Islet precursor cell (in vitro differentiated cells): ENCODE measurements at places on chromosomes 6 and 20.

GRCh38 chr20:58905236-58905635 is 52.7 kb downstream of the GNAS start:
- no peak for DNase-seq

GRCh38 chr20:38747495-38748096 is 664 bp upstream of the ACTR5 start:
- no peak for DNase-seq

GRCh38 chr6:21772477-21772876 is 178.9 kb downstream of the SOX4 start:
- no peak for DNase-seq

GRCh38 chr20:5401277-5401875 is 84.6 kb upstream of the PROKR2 start:
- DNase-seq = no peak

DNA sequence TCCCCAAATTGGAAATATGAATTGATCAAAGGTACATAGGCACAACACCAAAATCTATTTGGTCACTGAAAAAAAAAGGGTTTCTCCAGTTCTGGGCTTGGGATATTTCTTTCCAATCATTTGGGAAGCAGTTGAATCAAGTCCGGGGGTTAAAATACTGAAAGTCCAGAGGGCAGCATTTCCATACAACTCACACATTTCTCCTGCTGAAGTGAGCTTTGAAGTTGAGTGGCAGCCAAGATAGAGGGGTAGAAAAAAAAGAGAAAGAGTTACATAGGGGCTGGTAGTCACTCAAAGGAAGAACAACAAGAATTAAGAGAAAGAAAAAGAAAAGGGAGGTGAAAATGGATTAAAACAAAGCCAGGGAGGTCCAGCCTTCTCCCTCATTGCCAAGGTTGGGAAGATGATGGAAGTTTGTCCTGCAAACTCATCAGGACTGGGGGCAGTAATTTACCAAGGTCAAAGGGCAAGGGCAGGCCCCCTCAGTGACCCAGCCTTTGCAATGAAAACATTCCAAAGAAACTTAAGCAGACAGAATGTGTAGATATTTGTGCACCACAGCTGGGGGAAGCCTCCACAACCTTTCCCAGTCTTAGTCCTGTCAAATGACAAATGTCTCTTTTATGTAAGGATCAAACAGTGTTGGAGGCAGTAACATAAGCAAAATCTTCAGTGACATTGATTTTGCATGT is 525.3 kb upstream of the JARID2 start:
- DNase-seq = no peak

GRCh38 chr20:32429343-32429742 is 71.2 kb downstream of the ASXL1 start:
- DNase-seq = no peak

DNA sequence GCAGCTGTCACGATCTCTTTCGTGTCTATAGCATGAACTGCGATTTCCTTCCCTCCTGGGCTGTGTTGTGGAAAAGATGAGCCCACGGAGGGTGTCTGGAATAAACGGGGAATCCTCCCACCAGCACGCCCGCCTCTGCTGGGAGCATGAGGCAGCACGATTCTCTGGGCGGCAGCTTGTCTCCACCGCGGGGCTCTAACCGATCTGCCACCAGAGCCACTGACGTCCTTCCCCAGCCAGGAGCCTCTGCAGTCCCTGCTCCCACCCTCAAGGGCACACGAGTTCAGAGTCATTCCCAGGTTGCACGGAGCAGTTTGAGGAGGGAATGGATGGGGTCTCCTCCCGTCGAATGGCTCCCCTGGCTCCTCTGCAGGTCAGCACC is 197.6 kb downstream of the DLL1 start:
- no peak for DNase-seq

DNA sequence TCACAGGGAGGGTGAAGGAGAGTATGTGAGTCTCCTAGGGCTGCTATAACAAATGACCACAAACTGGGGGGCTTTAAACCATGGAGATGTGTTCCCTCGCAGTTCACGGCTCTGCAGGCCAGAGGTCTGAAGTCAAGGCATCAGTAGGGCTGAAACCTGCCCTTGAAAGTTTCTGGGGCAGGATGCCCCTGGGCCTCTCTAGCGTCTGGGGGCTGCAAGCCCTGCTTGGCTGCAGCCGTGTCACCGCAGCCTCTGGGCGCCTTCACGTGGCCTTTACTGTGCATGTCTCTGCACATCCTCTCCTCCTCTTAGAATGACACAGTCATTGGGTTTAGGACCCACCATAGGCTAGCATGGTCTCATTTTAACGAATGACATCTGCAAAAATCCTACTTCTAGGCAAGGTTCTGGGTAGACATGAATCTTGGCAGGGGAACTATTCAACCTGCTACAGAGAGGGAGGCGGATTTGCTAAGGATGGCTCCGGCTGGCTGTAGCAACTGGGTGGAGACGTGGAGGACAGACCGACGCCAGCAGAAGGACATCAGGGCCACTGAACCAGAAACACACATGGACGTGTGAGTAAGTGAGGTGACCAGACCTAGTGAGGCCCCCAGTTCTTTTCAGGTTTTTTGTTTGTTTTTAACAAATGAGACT is 58.6 kb downstream of the PHACTR3 start:
- DNase-seq = peak; percentile 35

- peak; percentile 81 for DNase-seq
Observed at GRCh38 chr6:16257999-16258708, 19.8 kb downstream of the GMPR start.

DNA sequence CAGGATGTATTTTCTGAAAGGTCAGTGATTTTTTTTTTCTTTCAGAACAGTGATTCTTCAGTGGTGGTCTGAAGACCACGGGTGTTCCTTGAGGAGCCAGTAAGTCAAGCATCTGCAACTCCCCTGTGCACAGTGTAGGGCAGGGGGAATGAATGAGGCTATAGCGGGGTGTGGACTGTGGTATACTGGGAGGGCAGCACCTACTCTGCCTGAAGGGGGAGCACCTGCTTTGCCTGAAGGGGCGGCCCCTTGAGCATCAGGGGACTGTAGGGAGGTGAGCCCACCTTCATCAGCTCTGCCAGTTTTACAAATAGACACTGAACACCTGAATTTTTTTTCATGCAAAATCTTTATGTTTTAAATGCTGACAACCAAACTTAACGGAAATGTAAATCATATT is 77.5 kb upstream of the RIPOR2 start:
- DNase-seq = no peak

DNA sequence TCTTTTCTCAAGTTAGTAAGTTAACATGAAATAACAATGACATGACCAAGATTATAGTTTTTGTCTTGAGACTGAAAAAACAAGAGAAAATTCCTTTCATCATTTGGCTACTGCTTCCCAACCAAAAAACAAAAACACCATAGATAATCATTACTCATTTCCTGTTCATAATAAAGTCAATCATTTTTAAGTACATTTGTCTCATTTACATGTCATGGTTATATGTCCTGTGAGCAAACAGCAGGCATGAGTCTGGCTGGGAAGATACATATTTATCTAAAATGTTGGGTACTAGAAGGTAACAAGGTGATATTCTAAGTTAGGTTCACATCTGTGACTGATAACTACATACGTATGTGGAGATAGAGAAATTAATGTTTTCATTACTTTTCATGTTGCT is 180.5 kb downstream of the ISM1 start:
- no peak for DNase-seq

GRCh38 chr6:46184114-46184513 is 13.3 kb upstream of the ENPP5 start:
- no peak for DNase-seq

GRCh38 chr20:63732118-63733095 is 4.1 kb upstream of the LIME1 start:
- DNase-seq = no peak

GRCh38 chr6:152993847-152994246 is 8.7 kb downstream of the MTRF1L start:
- DNase-seq = no peak

GRCh38 chr6:34491091-34491430 is 25.2 kb downstream of the PACSIN1 start:
- peak; percentile 72 for DNase-seq

GRCh38 chr6:45423111-45423823 is 45.5 kb upstream of the SUPT3H start:
- DNase-seq = peak; percentile 63

DNA sequence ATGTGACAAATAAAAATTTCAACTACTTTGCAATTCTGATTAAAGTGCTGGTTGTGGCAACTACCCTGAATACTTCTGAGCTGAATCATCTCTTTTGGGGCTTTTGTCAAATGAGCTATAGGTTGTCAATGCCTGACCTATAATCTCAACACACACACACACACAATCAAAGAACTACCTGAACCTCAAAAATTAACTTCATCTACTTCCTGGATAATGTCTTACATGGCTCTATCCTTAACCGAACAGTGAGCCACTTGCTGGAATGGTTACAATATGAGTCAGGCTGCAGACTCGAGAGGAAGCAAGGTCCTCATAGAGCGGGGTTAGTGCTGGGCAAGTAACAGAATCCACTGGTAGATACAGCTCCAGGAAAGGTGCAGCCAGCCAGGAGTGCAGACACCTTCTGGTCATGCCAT is 70.6 kb upstream of the DST start:
- DNase-seq = peak; percentile 89

DNA sequence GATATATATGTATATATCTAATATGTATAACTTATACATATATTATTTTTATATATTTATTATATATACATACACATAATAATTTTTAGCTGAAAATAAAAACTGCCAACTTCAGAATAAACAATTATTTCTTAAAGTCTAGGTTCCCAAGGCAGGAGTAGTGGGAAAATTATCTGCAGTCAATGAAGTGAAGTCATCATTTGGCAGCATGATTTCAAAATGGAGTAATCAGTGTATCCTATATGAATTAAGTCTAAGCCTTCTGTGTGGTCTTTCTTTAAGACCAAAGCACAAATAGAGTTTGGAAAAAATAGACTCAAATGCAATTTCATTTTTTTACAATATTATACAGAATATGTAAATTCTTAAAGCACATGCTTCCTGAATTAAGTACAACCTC is 251.0 kb downstream of the SAMD5 start:
- no peak for DNase-seq

DNA sequence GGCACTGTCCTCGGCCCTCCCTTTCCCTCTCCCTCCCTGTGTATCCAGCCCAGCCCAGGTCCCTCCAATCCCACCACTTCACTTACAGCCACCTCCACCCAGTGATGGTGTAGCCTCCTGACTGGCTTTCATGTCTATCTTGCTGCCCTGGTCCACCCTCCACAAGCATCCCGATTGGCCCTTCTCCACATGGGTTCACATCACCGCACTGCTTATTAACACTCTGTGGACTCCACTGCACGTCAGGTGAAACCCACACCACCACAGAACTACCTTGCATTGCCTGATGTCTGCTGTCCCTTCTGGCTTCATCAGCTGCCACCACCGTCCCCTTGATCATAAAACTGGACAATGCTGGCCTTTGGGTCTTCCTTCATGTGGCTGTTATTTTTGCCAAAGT is 220.4 kb upstream of the ARID1B start:
- no peak for DNase-seq

DNA sequence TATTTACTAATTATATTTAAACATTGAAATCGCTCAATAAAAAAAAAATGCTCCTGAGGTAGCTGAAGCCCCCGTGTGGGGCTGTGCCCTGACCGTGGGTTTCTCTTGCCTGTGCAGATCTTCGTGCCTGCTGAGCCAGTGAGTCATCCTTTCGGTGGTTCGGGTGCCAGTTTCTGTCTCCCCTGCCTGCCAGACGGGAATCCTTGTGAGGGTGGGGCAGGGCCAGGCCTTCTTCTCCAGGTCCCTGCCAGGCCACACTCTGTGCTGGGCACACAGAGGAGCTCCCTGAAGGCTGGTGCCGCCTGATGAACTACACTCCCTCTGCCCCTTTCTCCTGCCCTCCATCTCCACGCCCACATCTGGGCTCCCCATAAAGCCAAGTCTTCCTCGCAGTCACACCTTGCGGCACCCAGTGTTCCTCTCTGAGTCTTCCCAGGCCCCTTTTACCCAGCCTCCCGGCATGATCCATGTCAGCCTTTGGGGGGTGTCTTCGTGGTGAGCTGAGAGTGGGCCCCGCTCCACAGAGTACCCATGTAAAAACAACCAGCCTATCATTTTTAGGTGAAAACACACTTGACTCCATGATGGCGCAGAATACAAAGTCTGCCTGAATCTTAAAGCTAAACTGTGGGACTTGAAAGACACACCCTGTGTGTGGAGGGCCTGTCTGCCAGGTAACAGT is 19.3 kb downstream of the FGD2 start:
- DNase-seq = no peak
